ENCODE measurements at places on chromosomes 6 and 20.

GRCh38 chr6:24763578-24763977 lies 11.2 kb upstream of the GMNN start:
- DNase-seq, result no peak

- peak; percentile 35 for DNase-seq
Measured at GRCh38 chr20:52083627-52084232, 107.8 kb downstream of the ZFP64 start.

- no peak for DNase-seq
Measured at GRCh38 chr20:48463096-48463720, 364.6 kb downstream of the PREX1 start.

DNA sequence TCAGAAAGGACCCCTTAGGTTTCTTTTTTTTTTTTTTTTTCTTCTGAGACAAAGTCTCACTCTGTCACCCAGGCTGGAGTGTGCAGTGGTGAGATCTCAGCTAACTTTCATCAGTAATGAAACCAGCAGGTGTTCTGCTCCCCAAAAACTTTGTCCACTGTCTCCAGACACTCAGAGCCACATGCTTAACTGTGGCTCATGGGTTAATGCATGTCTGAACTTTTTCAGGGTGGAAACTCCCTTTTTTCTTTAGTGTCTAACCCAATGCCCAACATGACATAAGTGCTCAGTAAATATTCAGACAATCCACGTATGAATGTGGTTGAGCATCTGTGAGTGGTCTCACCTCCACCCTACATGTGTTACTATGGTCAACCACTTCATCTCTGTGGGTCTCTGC lies 45.4 kb downstream of the MYB start:
- no peak for DNase-seq

- DNase-seq, result no peak
Measured at GRCh38 chr20:61567204-61567603, 315.1 kb downstream of the CDH4 start.

DNA sequence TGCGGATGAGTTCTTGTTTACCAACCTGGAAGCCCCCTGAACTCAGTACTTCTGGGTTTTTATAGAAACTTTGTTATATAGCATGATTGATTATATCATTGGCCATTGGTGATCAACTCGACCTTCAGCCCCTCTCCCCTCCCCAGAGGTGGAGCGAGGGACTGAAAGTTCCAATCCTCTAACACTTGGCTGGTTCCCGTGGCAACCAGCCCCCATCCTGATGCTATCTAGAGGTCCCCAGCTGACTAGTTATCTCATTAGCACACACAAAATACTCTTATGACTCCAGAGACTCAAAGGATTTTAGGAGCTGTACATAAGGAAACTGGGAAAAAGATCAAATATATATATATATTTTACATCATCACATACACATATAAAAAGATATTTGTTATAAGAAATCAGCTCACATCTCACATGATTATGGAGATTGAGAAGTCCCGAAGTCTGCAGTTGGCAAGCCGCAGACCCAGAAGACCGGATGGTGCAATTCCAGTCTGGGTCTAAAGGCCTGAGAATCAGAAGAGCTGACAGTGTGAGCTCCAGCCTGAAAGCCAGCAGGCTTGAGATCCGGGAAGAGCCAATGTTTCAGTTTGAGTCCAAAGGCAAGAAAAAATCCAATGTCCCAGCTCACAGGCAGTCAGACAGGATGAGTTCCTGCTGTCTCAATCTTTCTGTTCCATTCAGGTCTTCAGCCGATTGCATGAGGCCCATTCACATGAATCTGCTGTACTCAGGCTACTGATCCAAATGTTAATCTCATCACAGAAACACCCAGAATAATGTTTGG lies 179.3 kb upstream of the DTNBP1 start:
- no peak for DNase-seq

GRCh38 chr20:9573335-9574151 lies 59.2 kb downstream of the LAMP5 start:
- DNase-seq, result no peak

GRCh38 chr6:166955121-166955864 lies 1.1 kb downstream of the RNASET2 start:
- no peak for DNase-seq
